ENCODE measurements at places on chromosomes 13 and 19.

GRCh38 chr19:55042344-55042678 is 4.2 kb upstream of the GP6 start:
- DNase-seq, result no peak

DNA sequence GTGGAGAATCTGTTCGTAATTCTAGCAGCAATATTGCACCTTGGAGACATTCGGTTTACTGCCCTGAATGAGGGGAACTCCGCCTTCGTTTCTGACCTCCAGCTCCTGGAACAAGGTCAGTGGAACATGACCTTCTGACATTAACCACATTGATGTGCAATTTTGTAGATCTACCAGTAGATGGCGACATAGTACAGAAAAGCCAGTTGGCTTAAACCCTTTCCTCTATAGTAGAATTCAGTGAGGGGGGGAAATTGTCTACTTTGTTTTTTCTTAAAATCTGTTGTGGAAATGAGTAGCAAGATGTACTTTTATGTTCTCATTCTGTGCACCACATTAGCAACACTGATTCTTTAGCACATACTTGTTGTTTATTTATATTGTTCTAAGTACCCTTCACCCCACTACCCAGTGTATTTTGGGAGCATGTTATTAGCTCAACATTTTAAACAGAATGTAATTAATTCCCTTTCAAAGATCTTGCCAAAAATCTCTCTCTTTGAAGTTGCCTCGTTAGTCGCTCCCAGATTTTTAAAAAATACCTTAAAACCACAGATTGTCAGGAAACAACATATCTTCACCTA is 332.2 kb downstream of the MYO16 start:
- peak; percentile 58 for DNase-seq

DNA sequence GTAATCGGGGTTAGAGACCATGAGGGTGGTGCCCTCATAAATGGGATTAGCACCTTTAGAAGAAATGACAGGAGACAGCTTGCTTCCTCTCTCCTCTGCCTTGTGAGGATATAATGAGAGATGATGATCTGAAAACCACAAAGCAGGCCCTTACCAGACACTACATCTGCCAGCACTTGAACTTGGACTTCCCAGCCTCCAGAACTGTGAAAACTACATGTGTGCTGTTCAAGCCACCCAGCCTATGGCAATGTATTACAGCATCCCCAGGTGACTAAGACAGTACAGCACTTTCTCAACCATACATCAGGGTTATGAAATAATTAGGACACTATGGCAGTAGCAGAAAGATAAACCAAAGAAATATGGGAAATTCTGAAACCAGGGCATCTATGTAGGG is 7.4 kb downstream of the ZNF564 start:
- DNase-seq, result peak; percentile 71

DNA sequence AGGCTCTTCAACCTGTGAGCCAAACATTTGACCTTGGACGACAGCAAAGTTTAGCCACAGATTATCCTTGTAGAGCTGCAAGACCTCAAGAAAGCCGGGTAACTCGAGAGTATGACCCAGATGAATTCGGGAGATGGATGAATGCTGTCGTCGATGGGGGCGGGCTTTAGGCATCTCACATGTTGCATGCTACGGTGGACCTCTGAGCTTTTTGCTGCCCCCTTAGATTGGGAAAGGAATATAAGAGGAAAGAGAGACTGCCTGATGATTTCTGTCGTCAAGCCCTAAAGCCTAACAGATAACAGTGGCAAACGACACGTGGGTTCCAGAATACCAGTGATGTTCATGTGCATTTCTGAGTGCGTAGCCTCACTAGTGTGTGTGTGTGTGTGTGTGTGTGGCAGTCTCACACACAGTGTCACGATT is 730 bp upstream of the ABCC4 start:
- DNase-seq, result no peak

GRCh38 chr19:48418317-48419064 is 25.0 kb downstream of the GRIN2D start:
- peak; percentile 34 for DNase-seq

DNA sequence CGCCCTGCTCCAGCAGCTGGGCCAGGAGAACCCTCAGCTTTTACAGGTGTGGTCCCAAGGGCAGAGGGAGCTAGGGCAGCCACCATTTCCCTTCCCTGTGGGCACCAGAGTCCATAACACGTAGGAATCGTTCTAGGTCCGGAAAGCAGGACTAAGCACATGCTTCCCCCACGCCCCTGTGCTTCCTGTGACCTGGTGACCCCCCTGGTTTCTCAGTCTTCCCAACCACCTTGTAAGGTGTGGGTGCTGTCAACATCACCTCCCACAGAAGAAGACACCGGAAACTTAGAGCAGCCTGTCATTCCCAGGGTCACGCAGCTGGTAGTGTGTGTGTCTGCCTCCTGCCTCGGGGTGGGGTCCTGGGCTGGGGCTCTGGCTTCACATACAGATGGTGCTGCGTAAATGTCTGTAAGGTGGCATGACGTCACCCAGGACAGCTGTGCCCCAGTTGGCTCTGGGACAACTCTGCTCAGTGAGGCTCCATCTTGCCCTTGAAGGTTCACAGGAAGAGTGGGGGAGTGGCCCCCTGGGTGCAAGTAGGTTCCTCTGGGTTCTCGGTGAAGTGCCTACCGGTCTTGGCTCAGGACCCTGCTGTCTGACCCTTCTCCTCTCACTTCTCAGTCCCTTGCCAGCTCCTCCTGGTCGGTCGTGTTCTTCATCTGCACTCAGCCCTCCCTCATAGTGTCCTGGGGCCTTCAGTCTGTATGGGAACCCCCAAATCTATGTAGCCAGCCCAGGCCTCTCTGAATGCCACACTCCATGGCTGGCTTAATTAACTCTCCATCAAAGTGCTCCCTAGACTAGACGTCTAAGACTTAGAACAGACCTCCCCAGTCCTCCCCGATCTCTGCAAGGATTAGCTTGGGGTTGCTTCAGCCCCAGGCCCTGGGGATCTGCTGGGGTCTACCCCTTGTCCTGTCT is 4.0 kb downstream of the RAD23A start:
- no peak for DNase-seq

DNA sequence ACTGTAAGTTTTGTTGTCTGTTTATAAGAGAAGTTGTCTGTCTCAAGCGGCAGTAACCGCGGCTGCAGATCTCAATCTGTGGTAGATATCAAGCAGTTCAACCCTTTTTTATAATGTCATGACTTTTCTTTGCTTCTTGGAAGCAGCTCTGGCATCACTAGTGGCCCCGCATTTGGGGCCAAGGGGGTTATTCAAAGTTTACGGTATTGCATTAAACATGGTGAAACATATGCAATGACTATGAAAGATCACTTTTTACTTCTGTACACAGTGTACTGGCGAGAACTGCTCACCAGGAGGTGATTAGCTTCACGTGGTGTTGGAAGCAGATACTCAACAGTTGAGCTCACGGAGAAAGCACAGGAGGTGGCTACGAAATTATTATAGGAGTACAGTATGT is 4.6 kb upstream of the FFAR3 start:
- peak; percentile 58 for DNase-seq

GRCh38 chr13:24459726-24460125 is 52.9 kb downstream of the PARP4 start:
- no peak for DNase-seq
